ENCODE measurements at places on chromosomes 4 and X.

- no peaks in the 10 kb centered on the region for H3K4me1 ChIP-seq
- H3K27ac ChIP-seq, result no peak overlapping the region
- no peaks in the 10 kb centered on the region for H3K27me3 ChIP-seq
- no peaks in the 10 kb centered on the region for H3K36me3 ChIP-seq
- no peak overlapping the region for H3K4me3 ChIP-seq
Observed at GRCh38 chr4:74608151-74608949, 163.4 kb downstream of the AREG start.

DNA sequence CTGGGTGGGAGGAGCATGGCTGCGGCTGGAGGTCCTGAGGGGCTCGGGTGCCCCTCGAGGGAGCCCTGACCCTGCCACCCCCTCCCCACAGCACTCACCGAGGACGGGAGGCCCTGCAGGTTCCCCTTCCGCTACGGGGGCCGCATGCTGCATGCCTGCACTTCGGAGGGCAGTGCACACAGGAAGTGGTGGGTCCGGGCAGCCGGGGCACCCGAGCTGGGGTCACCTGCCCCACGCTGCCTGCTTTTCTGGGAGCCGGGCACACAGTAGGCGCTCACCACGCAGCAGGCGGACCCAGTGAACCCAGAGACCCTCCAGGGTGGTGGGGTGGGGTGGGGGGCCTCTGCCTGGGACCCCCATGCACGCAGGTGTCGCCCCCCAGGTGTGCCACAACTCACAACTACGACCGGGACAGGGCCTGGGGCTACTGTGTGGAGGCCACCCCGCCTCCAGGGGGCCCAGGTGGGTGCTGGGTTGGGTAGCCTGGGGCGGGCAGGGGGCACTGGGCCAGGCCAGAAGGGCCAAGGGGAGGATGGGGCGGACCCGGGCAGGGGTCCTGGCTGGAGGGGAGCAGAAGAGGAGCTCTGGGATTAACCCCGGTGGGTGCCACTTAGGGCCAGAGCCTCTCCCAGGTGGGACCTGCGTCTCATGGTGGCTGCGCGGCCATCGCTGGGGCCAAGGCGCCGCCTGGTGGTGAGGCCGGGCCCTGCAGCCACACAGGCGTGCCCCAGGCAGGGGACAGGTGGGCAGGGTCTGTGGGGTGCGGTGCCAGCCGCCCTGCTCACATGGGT lies 1.4 kb downstream of the HGFAC start:
- H3K4me1 ChIP-seq, result no peaks in the 10 kb centered on the region
- H3K27me3 ChIP-seq, result no peaks in the 10 kb centered on the region
- H3K36me3 ChIP-seq, result no peaks in the 10 kb centered on the region
- H3K4me3 ChIP-seq, result no peak overlapping the region
- H3K27ac ChIP-seq, result no peak overlapping the region

DNA sequence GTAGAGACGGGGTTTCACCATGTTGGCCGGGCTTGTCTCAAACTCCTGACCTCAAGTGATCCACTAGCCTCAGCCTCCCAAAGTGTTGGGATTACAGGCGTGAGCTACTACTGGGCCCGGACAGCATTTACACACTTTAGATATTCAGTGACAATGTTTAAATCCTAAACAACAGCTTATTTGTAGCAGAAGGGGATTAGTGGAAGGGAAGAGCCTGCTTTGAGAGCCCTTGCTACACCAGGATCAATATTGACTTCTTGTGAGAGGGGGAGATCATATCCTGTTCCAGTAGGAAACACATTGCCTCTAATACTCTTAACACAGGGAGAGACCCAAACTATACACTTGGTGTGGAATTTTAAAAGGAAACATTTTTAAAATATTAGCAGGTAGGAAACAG lies 7.1 kb downstream of the MGST2 start:
- H3K36me3 ChIP-seq, result no peaks in the 10 kb centered on the region
- no peak for DNase-seq
- no peaks in the 10 kb centered on the region for H3K27me3 ChIP-seq
- H3K4me1 ChIP-seq, result peaks cover 4% of the 10 kb centered on the region

GRCh38 chr4:21420166-21420565 lies 528.4 kb downstream of the KCNIP4 start:
- H3K4me1 ChIP-seq, result no peaks in the 10 kb centered on the region
- no peak overlapping the region for H3K4me3 ChIP-seq
- no peak overlapping the region for H3K27ac ChIP-seq

- H3K4me3 ChIP-seq, result no peak overlapping the region
- DNase-seq, result no peak
- H3K36me3 ChIP-seq, result no peaks in the 10 kb centered on the region
- H3K27me3 ChIP-seq, result peaks cover 3% of the 10 kb centered on the region
- no peaks in the 10 kb centered on the region for H3K4me1 ChIP-seq
Observed at GRCh38 chr4:94758700-94759399, 1.1 kb downstream of the BMPR1B start.

- no peak overlapping the region for H3K27ac ChIP-seq
- H3K36me3 ChIP-seq, result no peaks in the 10 kb centered on the region
- H3K27me3 ChIP-seq, result no peaks in the 10 kb centered on the region
- DNase-seq, result no peak
- no peak overlapping the region for H3K4me3 ChIP-seq
Observed at GRCh38 chr4:115325836-115326235, 212.4 kb upstream of the NDST4 start.

- H3K4me1 ChIP-seq, result peaks cover 5% of the 10 kb centered on the region
- no peak overlapping the region for H3K4me3 ChIP-seq
- H3K27ac ChIP-seq, result no peak overlapping the region
- no peak for DNase-seq
- no peaks in the 10 kb centered on the region for H3K27me3 ChIP-seq
Observed at GRCh38 chrX:20221902-20222301, 44.8 kb downstream of the RPS6KA3 start.

GRCh38 chr4:67546004-67546356 lies 677 bp upstream of the CENPC start:
- peak overlapping the region; percentile 61 for H3K4me3 ChIP-seq
- no peaks in the 10 kb centered on the region for H3K36me3 ChIP-seq
- peaks cover 3% of the 10 kb centered on the region for H3K4me1 ChIP-seq
- no peak for DNase-seq
- no peaks in the 10 kb centered on the region for H3K27me3 ChIP-seq

- H3K4me3 ChIP-seq, result no peak overlapping the region
- H3K36me3 ChIP-seq, result no peaks in the 10 kb centered on the region
- no peaks in the 10 kb centered on the region for H3K4me1 ChIP-seq
- no peak overlapping the region for H3K27ac ChIP-seq
- H3K27me3 ChIP-seq, result no peaks in the 10 kb centered on the region
- no peak for DNase-seq
Observed at GRCh38 chrX:41984628-41985027, 61.3 kb upstream of the CASK start.

- no peak overlapping the region for H3K4me3 ChIP-seq
- no peaks in the 10 kb centered on the region for H3K27me3 ChIP-seq
- H3K27ac ChIP-seq, result no peak overlapping the region
- H3K4me1 ChIP-seq, result no peaks in the 10 kb centered on the region
Observed at GRCh38 chr4:44422912-44423311, 25.7 kb downstream of the KCTD8 start.

- no peak for DNase-seq
- no peaks in the 10 kb centered on the region for H3K36me3 ChIP-seq
- no peaks in the 10 kb centered on the region for H3K4me1 ChIP-seq
- no peaks in the 10 kb centered on the region for H3K27me3 ChIP-seq
- no peak overlapping the region for H3K27ac ChIP-seq
- H3K4me3 ChIP-seq, result no peak overlapping the region
Observed at GRCh38 chrX:11382930-11383329, 89.7 kb downstream of the AMELX start.

GRCh38 chr4:64784125-64784524 lies 374.9 kb upstream of the TECRL start:
- no peaks in the 10 kb centered on the region for H3K36me3 ChIP-seq
- no peak overlapping the region for H3K4me3 ChIP-seq
